NCI-H1105 (cell line): ENCODE measurements at places on chromosomes 3 and 15.

DNA sequence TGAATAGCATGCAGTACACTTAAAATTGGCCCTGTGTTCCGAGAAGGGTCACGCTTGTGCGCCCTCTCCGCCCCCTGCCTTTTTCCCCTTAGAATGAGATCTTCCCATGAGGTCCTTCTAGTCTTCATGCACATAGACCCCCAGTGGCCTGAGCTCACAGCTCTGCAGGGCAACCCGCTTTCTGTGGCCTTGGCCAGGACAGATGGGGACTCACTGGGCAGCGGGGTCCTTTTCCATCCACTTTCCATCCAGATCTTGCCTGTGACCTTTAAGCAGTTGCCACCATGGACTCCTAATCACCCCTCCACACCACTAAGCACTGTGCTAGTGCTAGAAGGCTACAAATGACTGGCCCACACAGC, 244.4 kb downstream of the UACA start:
- DNase-seq = no peak

GRCh38 chr3:182325213-182325950, 467.9 kb upstream of the ATP11B start:
- DNase-seq = no peak

DNA sequence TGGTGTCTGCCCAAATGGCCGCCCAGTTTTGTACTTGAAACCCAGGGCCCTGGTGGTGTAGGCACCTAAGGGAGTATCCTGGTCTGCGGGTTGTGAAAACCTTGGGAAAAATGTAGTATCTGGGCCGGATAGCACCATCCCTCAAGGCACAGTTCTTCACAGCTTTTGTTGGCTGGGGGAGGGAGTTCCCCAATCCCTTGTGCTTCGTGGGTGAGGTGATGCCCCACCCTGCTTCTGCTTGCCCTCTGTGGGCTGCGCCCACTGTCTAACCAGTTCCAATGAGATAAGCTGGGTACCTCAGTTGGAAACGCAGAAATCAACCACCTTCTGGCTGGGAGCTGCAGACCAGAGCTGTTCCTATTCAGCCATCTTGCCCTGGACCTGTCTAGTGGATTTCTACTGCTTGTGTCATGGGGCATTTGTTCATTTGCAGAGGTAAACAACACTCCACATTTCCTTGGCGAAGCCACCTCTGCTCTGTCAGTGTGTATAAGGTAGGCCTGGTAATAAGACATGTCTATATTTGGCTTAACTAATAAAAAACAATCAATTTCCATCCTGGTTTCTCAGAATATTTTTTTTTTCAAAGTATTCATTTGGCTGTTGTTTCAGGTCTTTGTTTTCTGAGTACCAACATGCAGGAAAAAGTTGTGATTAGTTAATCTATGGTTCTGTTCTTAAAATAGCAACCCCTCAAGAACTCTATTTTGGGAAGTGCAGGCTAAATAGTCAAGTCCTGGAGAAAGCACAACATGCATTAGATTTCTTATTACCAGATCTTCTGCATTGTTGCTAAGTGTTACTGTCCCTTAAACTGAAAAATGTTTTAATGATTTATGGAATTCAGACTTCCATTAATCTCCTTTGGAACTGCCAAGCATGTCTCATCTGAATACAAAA, 304.3 kb downstream of the ZIC1 start:
- DNase-seq = no peak

- peak; percentile 13 for DNase-seq
Measured at GRCh38 chr15:65980824-65981456, 111.6 kb downstream of the RAB11A start.

DNA sequence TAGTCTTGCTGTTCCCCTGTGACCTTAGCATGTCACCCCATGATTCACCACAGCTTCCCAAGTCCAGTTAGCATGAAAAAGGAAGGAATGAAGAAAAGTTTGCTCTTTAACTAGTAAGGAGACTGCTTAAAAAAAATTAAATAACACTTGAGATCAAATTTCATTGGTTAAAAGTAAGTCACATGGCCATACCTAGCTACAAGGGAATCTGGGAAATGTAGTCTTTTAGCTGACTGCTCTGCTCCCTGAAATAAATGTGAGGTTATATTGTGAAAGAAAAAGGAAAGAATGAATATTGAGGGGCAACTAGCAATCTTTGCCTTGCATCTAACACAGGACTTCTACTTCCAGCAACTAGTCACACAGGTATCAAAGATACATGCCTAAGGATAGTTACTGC, 84.7 kb upstream of the LRRN1 start:
- no peak for DNase-seq

- no peak for DNase-seq
Measured at GRCh38 chr3:51708216-51708845, 1.5 kb downstream of the GRM2 start.

- DNase-seq = no peak
Measured at GRCh38 chr3:129467932-129468331, 27.9 kb downstream of the IFT122 start.

- no peak for DNase-seq
Measured at GRCh38 chr15:28901587-28901980, 15.8 kb downstream of the APBA2 start.

DNA sequence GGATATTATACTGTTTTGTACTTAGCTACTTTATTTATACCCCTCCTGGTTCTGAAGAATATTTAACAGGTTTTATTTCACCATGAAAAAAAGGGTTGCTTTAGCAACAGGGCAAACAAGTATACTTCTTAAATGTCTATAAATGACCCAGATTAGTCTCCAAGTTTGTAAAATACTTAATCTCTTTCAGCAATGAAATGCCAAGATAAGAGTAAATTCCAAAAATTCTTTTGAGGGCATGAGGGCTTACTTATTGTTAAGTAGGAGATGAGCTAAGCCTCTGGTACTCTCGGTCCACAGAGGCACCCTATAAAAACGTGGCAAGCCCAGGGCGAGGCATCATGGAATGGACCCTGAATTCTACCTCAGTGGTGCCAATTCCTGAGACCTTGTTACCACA, 264.8 kb upstream of the NSMCE3 start:
- no peak for DNase-seq

- no peak for DNase-seq
Measured at GRCh38 chr15:41125931-41126642, 10.0 kb upstream of the INO80 start.

GRCh38 chr15:68603951-68604350, 25.2 kb downstream of the CORO2B start:
- no peak for DNase-seq

DNA sequence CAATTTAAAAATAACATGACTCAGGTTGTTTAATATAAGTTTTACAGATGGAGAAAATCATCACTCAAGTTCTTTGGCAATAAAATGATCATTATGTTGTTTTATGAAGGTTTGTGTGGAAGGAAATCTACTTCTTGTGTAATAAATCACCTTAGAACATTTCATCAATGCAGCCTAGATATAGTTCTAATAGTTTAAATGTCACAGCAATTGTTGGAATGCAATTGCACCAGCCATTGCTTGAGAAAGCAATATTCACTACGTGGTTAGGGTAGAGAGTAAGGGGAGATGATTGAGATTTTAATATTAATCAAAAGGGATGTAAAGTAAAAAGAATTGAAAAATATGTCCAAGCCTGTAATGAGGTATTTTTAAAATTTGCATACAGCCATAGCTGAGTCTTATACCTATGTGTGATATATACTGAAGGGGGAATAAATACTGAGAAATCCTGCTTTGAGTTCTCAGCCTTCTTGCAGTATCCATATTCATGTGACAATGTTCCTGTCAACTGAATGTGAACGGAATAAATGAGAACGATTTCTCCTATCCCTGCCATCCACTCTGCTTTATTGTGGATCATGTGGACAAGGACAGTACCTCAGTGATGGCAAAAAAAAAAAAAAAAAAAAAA, 257.9 kb downstream of the OTOL1 start:
- DNase-seq = no peak

GRCh38 chr15:67089217-67090193, 24.1 kb downstream of the SMAD3 start:
- DNase-seq = no peak

DNA sequence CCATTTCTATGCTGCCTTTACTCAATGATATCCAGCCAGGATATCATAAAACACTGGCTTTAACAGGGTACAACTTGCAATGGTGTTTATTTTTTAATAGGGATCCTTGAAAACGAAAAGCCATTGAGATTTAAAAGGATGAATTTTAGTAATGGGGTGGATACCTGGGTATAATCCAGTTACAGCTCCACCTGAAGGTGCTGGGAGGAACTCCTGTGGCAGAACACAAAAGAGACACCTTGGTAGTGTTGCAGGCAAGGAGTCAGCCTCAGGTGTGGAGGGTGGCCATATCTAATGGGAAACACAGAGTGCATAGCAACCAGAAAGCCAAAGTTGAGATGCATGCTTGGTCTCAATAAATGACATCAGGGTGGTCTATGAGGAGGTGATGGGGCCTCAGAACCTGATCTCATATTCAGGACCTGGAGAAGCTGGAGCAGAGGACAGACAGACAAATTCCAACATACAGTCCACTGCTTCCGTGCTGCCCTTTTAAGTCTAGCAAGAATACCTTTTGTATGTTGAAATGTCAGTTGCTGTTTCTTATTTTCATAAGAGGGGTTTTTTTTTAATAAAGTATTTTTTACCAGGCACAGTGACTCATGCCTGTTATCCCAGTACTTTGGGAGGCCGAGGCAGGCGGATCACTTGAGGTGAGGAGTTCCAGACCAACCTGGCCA, 12.0 kb upstream of the PAQR9 start:
- no peak for DNase-seq

- no peak for DNase-seq
Measured at GRCh38 chr3:53144862-53145712, 14.9 kb upstream of the RFT1 start.

DNA sequence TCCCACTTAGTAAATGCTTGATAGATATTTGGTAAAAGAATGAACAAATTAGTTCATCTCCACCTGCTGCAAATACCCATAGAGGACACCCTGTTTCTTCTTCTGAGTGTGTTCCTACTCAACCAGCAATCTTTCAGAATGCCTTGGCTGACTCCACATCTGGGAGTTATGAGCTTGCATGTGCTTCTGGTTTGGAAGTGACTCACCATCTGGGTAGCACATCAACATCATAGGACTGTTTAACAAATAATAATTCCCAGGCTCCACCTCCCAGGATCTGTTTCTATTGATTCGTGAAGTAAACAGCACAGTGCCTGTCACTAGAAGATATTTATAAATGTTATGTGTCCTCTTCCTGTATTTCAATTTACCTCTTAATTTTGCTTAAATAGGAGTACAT, 580.1 kb downstream of the ROBO2 start:
- no peak for DNase-seq

DNA sequence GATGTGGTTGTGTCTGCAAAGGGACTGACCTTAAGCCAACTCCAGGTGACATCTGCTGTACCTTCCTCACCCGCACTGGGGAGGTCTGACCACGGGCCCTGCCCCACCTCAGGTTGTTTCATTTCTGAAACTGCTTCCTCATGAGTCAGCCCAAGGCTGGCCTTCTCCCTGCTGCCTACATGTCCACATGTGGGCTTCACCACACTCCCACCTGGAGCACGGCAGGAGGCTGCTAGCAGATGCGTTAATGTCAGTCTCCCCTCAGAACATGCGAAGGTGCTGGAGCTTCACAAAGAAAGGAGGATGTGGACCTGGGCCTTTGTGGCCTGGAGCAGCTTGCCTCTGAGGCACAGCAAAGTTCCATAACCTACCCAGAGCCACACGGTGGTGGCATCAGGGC, 69.4 kb upstream of the PLXNA1 start:
- no peak for DNase-seq

- no peak for DNase-seq
Measured at GRCh38 chr3:51845129-51845528, 16.3 kb upstream of the IQCF2 start.

GRCh38 chr3:135020181-135020580, 225.1 kb downstream of the EPHB1 start:
- DNase-seq = no peak

DNA sequence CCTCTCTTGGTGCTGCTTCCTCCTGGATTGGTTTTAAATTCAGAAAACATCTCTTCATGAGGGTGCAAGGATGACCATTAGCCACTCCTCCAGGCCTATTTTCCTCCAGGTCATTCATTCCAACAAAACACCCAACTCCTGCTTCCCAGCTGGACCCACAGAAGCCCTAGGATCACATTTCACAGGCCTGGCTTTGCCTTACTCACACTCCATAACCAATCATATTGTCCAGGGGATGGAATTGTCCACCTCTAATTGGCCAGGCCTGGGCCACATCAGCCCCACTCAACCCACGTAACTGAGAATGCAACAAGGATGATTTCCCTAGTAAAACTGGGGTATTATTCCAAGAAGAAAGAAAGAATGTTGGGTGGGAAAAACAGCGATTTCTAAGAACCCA, 616.7 kb upstream of the SUCLG2 start:
- DNase-seq = no peak

- DNase-seq = no peak
Measured at GRCh38 chr15:79122391-79122790, 31.8 kb upstream of the RASGRF1 start.

- no peak for DNase-seq
Measured at GRCh38 chr15:69903470-69904469, 193.9 kb downstream of the TLE3 start.

DNA sequence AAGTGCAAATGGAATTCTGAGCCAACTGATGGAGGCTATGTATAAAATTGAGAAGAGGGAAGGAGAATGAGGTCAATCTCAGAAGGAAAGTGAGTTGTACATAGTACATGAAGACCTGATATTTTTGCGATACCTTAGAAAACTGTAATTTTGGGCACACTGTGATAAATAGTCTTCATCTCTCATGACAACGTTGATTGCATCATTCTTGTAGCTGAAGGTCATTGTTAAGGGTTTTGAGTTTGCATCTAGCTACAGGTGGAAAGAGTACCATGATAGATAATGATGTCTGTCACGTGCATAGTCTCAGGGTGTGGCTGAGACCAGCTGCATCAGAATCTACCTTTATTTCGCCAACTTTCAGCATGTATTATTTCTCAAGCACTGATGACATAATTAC, 435.4 kb upstream of the MDFIC2 start:
- no peak for DNase-seq

DNA sequence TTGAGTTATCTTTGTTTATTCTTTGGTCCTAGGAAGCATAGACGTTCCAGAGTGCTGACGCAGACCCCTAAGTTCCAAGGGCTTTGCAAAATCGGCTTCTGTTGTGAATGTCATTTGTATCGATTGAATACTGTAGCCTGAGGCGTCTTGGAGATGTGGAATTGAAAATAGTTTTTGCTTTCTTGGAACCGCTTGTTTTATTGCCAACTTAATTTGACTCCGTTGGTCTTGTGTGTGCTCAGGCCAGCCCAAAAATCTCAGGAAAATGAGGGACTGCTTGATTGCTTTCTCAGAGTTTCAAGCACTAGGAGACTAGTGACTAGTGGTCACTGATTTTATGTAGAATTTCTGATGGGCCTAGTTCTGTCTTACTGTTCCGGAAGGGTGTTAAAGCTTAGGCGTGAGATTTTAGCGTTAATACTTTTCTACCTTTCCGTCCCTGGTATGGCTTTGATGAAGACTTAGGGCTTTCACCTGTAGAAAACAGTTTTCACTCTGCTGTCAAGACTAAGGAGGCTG, 263 bp upstream of the UTS2B start:
- no peak for DNase-seq

GRCh38 chr3:11703146-11703545, 59.4 kb upstream of the VGLL4 start:
- no peak for DNase-seq

- DNase-seq = no peak
Measured at GRCh38 chr3:69239063-69239462, 116.7 kb upstream of the LMOD3 start.

GRCh38 chr3:171531716-171532115, 71.5 kb upstream of the TNIK start:
- DNase-seq = no peak
